ENCODE measurements at places on chromosomes 5 and 9. TPM values are rescaled to one million over a fixed set of nuclear protein-coding genes. Genes with fewer than 3 reads are reported as not detected.

GNA14 gene
- not detected for total RNA-seq

SNX24 gene
- 4.4 TPM for total RNA-seq

SECISBP2 gene
- 96.5 TPM for total RNA-seq

- DNase-seq: no peak
- H3K4me1 ChIP-seq: peaks cover 24% of the 10 kb centered on the region
Observed at GRCh38 chr5:135032999-135033861, 798 bp downstream of the PITX1 start.

- H3K36me3 ChIP-seq: no peaks in the 10 kb centered on the region
- no peaks in the 10 kb centered on the region for H3K27me3 ChIP-seq
- no peak for DNase-seq
- no peaks in the 10 kb centered on the region for H3K4me1 ChIP-seq
Observed at GRCh38 chr5:95988094-95988493, 26.4 kb upstream of the ELL2 start.

GRCh38 chr9:16540743-16541613, 329.5 kb downstream of the BNC2 start:
- H3K4me1 ChIP-seq: no peaks in the 10 kb centered on the region
- no peak overlapping the region for H3K27ac ChIP-seq
- DNase-seq: no peak
- no peaks in the 10 kb centered on the region for H3K36me3 ChIP-seq
- no peak overlapping the region for H3K4me3 ChIP-seq
- H3K27me3 ChIP-seq: no peaks in the 10 kb centered on the region
